ENCODE measurements at places on chromosomes 5 and 9. TPM values are rescaled to one million over a fixed set of nuclear protein-coding genes. Genes with fewer than 3 reads are reported as not detected.

Gene PSAT1
- total RNA-seq, result 93.6 TPM

Gene COQ4
- 48.9 TPM for total RNA-seq

Gene GPR150
- 0.21 TPM for total RNA-seq

Gene ITGA2
- 19.3 TPM for total RNA-seq

DNA sequence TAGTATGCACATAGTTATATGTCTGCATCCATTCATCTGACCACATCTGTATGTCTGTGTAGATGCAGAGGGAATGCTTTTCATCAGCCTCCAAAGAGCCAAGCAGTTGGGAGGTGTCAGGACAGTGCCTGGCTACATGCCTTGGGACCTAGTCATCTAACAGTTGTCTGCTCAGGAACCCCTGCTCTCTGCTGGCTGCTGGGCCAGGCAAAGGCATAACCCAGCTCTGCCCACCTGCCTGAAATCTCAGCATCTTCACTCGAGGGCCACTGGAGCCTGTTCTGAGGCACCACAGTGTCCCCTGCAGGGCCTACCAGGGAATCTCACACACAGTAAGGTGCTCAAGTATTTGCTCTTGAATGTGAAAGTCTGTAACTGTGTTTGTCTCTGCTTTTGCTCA, 3.7 kb downstream of the C9orf50 start:
- no peak overlapping the region for H3K27ac ChIP-seq
- DNase-seq, result peak; percentile 32
- no peaks in the 10 kb centered on the region for H3K4me1 ChIP-seq
- no peaks in the 10 kb centered on the region for H3K27me3 ChIP-seq
- H3K36me3 ChIP-seq, result no peaks in the 10 kb centered on the region

Measured in Caco-2 (cell line).